ENCODE measurements at places on chromosomes 16 and 17.
A peak's percentile ranks its signal among the peaks of the same experiment; 100 is the strongest.

GRCh38 chr17:42519546-42520491 is 16.2 kb upstream of the NAGLU start:
- peak; percentile 80 for DNase-seq

DNA sequence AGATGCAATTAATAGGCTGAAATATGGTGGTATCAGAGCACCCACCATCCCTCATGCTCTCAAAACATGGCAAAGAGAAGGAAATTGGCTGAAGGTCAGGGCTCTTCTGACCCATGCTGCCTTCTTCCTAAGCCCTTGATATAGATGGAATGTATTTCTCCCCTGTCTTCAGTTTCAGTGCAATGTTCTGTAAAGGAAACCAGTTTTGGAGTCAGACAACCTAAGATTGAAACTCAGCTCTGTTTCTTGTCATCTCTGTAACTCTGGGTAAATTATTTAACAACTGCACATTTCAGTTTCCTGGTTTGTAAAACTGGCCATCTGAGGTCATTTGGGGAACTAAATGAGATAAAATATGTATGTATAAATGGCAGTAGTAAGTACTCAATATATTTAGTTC is 243.9 kb downstream of the CA10 start:
- no peak for DNase-seq

DNA sequence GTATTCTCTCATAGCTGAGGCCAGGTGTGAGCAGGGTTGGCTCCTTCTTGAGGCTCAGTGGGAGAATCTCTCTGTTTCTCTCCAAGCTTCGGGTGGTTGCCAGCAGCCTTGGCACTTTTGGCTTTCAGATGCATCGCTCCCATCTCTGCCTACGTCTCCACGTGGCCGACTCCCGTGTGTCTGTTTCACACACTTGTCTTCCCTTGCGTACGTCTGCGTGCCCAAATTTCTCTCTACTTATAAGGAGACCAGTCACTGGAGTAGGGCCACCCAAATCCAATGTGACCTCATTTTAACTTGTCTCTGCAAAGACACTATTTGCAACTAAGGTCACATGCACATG is 14.7 kb downstream of the OSBPL7 start:
- no peak for DNase-seq

DNA sequence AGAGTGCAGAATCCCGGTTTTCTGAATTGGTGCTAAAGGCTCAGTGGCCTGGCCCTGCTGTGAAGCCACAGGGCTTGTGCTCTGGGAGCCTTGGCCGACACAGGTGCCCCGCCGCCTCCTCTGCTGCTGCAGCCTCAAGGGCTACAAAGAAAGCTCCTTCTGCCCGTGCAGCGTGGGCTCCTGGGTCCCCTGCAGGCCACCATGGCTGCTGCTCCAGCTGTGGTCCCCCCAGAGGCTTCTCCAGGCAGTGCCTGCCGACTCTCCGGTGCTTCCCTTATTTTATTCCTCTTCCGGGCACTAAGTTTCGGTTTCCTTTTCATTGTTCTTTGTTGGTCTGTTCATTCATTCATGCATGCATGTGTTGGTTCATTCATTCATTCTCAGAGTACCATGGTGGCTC is 53.1 kb downstream of the CMIP start:
- DNase-seq: no peak

DNA sequence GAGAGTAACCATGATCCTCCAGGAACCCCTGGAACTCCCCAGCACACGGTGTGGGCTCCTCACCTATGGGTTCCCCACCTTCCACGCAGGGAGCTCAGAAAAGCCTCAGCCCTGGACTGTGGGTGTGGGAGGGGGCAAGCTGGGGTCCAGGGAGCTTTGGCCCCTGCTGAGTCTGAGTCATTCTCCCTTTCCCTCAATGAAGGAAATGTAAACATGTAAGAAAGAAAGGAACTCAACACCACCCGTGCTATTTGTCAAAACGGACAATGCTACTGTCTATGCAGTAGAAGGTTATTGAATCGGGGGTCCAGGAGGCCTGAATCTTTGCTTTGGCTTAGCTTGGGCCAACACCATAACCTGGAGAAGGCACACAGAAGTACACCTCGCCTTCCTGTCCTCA is 222.8 kb downstream of the PMP22 start:
- no peak for DNase-seq

DNA sequence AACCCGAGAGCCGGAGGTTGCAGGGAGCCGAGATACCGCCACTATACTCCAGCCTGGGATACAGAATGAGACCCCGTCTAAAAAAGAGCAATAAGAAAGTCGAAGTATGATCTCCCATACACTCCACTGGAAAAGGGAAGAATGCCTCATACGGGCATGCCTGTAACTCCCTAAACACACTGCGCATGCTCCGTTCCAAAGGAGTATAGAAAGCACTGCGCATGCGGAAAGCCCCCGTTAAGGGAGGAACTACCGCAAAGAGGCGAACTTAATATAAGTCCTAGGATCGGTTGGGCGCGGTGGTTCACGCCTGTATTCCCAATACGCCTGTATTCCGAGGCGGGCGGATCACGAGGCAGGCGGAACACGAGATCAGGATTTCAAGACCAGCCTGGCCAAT is 313.1 kb upstream of the ERCC4 start:
- no peak for DNase-seq

- DNase-seq: no peak
Measured at GRCh38 chr16:57106767-57107166, 14.4 kb downstream of the CPNE2 start.

- DNase-seq: no peak
Measured at GRCh38 chr16:11088074-11088730, 143.8 kb downstream of the CLEC16A start.

DNA sequence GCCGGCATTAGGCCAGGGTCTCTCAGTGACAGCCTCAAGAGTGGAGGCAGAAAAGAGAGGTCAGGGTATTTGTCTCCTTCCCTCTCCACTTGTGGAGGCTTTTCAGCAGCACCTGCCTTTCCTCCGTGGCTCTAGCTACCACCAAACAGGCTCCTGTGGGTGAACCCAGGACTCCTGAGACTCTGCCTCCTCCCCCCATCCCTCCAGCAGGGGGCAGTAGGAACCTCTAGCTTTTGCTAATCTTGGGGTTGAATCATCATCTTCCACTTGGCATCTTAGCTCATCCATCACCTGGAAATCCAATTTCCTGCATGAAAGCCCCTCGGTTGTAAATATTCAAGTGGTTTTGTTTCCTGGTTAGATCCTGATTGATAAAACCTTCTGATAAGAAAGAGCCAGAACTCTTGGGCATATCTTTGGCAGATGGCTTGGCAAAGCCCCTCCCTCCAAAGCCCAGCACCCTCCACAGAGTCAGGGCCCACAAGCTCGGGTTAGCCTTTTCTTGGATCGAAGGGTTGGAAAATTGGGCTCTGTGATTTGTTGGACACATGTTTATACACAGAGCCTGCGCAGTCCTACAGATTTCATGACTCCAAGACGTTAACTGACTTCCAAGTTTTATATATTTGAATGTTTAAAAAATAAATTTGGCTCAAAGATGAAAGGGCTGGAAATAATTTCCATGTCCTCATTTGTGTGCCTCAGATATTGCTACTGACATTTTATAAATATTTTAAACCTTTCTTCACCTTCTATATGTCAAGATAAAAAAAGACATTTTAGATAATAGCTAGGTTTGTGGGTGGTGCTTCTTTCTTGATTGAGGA is 322.1 kb downstream of the MAP2K4 start:
- DNase-seq: no peak

DNA sequence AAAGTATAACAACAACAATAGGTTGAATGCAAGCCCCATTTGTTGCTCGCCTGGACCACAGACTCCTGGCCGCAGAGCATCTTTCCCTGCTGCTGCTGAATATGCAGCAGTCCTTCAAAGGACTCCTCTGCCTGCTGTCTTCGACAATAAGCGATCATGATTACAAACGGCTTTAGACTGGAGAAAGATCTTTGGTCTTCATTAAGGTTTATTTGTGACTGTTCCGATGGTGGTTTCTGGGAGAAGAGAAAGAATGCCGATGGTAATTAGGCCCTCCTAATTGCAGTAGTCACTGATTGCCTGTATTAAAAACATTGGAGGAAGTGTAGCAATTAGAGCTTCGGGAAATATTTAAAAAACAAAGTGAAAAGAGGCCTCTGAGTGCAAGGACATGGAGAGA is 138.2 kb downstream of the CACNG3 start:
- no peak for DNase-seq

- no peak for DNase-seq
Measured at GRCh38 chr17:1047177-1047878, 50.4 kb downstream of the TIMM22 start.

- DNase-seq: no peak
Measured at GRCh38 chr17:22703204-22703603, 1010.9 kb downstream of the KCNJ18 start.

DNA sequence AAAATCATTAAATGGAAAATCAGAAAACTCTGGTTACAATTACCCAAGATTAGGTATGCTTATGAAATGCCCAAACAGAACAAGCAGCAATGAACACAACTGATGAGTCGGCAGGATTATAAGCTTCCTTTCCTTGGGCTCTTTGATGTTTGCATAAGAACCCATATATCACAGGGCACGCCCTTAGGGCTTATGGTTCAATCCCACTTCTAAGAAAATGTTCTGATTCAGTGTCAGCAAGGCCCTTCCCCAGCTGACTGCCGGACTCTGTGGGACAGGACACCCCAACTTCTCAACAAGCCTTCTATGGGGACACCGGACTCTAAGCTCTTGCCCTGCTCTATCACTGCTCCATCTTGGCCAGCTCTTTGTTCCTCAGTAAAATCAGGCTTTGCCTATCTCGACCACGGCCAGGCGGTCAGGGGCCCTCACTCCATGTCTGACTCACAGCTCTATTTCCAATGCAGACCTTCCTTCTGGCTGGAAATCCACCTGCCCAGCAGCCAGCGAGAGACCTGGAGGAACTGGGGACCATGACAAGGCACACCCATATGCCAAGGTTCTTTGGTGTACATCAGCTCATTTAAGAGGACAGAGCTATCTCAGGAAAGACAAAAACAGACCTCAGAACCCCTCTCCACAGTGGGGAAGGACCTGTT is 26.8 kb downstream of the LITAFD start:
- no peak for DNase-seq

GRCh38 chr16:50198802-50199403 is 45.8 kb downstream of the TENT4B start:
- DNase-seq: no peak

All from right renal pelvis (tissue), 4 donors.